NCI-H2171 (cell line): ENCODE measurements at places on chromosomes 5 and 9.

GRCh38 chr9:121463026-121463807 is 36.4 kb downstream of the GGTA1 start:
- DNase-seq = no peak

GRCh38 chr5:95414451-95414850 is 23.3 kb downstream of the FAM81B start:
- no peak for DNase-seq

- no peak for DNase-seq
Measured at GRCh38 chr9:120363697-120364096, 216.3 kb downstream of the CDK5RAP2 start.

- DNase-seq = no peak
Measured at GRCh38 chr5:23389291-23390101, 117.9 kb upstream of the PRDM9 start.

GRCh38 chr9:27337236-27337635 is 40.3 kb upstream of the EQTN start:
- no peak for DNase-seq
